A549 treated with GW870086 at 1 μM for 4 hours (cell line): ENCODE measurements at places on chromosomes 3 and 15. TPM values are rescaled to one million over a fixed set of nuclear protein-coding genes. Genes with fewer than 3 reads are reported as not detected.

The DPPA2 gene
- not detected in 5 replicates for total RNA-seq

The PLA2G4D gene
- 0.03 TPM in 1 of 5 replicates, not detected in the others for total RNA-seq

The ARIH2 gene
- total RNA-seq, result 51.7 to 59.8 TPM (median 57.3 TPM) in 5 replicates

The SERINC4 gene
- not detected in 5 replicates for total RNA-seq

The SKOR1 gene
- total RNA-seq, result 0.03 to 0.10 TPM (median 0.05 TPM) in 5 replicates

The CHRD gene
- 0.20 to 0.65 TPM (median 0.34 TPM) in 5 replicates for total RNA-seq

The KIF9 gene
- 19.0 to 24.7 TPM (median 20.5 TPM) in 5 replicates for total RNA-seq

The CCR4 gene
- 0.06 to 0.10 TPM (median 0.08 TPM) in 3 of 5 replicates, not detected in the others for total RNA-seq

The DCBLD2 gene
- total RNA-seq, result 160 to 244 TPM (median 228 TPM) in 5 replicates

The COL7A1 gene
- 138 to 185 TPM (median 169 TPM) in 5 replicates for total RNA-seq

The GNAT1 gene
- total RNA-seq, result not detected in 5 replicates

The AMIGO3 gene
- 0.52 to 1.8 TPM (median 0.64 TPM) in 5 replicates for total RNA-seq

The MESP2 gene
- total RNA-seq, result 0.30 to 0.47 TPM (median 0.41 TPM) in 5 replicates

The CLDN18 gene
- not detected in 5 replicates for total RNA-seq

The IQCH gene
- 1.1 to 2.3 TPM (median 1.3 TPM) in 5 replicates for total RNA-seq

The FBXW12 gene
- not detected in 5 replicates for total RNA-seq

The KLF15 gene
- 0.21 to 0.65 TPM (median 0.27 TPM) in 5 replicates for total RNA-seq

The ITGB5 gene
- 383 to 516 TPM (median 476 TPM) in 5 replicates for total RNA-seq

The PLD1 gene
- 6.6 to 12.1 TPM (median 10.2 TPM) in 5 replicates for total RNA-seq

The RPL39L gene
- total RNA-seq, result 44.8 to 52.1 TPM (median 49.9 TPM) in 5 replicates

The WDR93 gene
- total RNA-seq, result 0.10 to 0.19 TPM (median 0.18 TPM) in 5 replicates

The UQCC5 gene
- total RNA-seq, result 55.5 to 78.7 TPM (median 61.5 TPM) in 5 replicates

The SLC41A3 gene
- 21.2 to 26.3 TPM (median 25.0 TPM) in 5 replicates for total RNA-seq

The TMEM207 gene
- total RNA-seq, result not detected in 5 replicates

The PPP1R14D gene
- total RNA-seq, result 0.24 to 0.41 TPM in 2 of 5 replicates, not detected in the others

The ZKSCAN7 gene
- not detected in 5 replicates for total RNA-seq

The PIAS1 gene
- 13.3 to 22.5 TPM (median 19.8 TPM) in 5 replicates for total RNA-seq

The FAM227B gene
- total RNA-seq, result 0.71 to 1.2 TPM (median 0.84 TPM) in 5 replicates

The POLQ gene
- total RNA-seq, result 5.9 to 7.5 TPM (median 6.6 TPM) in 5 replicates

The SPATA12 gene
- 0.25 to 0.44 TPM (median 0.39 TPM) in 5 replicates for total RNA-seq

The ATOSA gene
- total RNA-seq, result 7.8 to 11.1 TPM (median 10.1 TPM) in 5 replicates

The CLASP2 gene
- 13.2 to 18.8 TPM (median 16.7 TPM) in 5 replicates for total RNA-seq

The CSTA gene
- 0.43 to 2.0 TPM (median 0.81 TPM) in 5 replicates for total RNA-seq

The C3orf70 gene
- 0.02 TPM in 1 of 5 replicates, not detected in the others for total RNA-seq

The TTLL13 gene
- total RNA-seq, result 0.17 to 0.51 TPM (median 0.24 TPM) in 4 of 5 replicates, not detected in the other

The SLC24A5 gene
- not detected in 5 replicates for total RNA-seq

The FANCD2OS gene
- not detected in 5 replicates for total RNA-seq

The SSR3 gene
- 160 to 210 TPM (median 200 TPM) in 5 replicates for total RNA-seq

The ACP3 gene
- total RNA-seq, result 0.03 TPM in 1 of 5 replicates, not detected in the others

The SORD gene
- 30.5 to 36.1 TPM (median 32.7 TPM) in 5 replicates for total RNA-seq

The TMEM39A gene
- 24.4 to 27.4 TPM (median 25.3 TPM) in 5 replicates for total RNA-seq

The NAA80 gene
- 6.2 to 8.9 TPM (median 6.5 TPM) in 5 replicates for total RNA-seq

The RBP2 gene
- total RNA-seq, result not detected in 5 replicates

The CPB1 gene
- not detected in 5 replicates for total RNA-seq

The ABHD17C gene
- total RNA-seq, result 29.2 to 35.8 TPM (median 34.9 TPM) in 5 replicates

The CA12 gene
- 187 to 225 TPM (median 211 TPM) in 5 replicates for total RNA-seq

The PLCD1 gene
- total RNA-seq, result 3.5 to 5.1 TPM (median 4.0 TPM) in 5 replicates

The RAB6B gene
- total RNA-seq, result 1.9 to 3.3 TPM (median 2.7 TPM) in 5 replicates

The UBE2E1 gene
- total RNA-seq, result 89.2 to 114 TPM (median 104 TPM) in 5 replicates

The SMCO1 gene
- total RNA-seq, result not detected in 5 replicates

The VIPR1 gene
- 0.31 to 0.94 TPM (median 0.65 TPM) in 5 replicates for total RNA-seq

The STRIT1 gene
- total RNA-seq, result not detected in 5 replicates

The RASGRP1 gene
- total RNA-seq, result 0.27 to 0.58 TPM (median 0.37 TPM) in 5 replicates

The CXCR6 gene
- not detected in 5 replicates for total RNA-seq

The SERPINI2 gene
- total RNA-seq, result not detected in 5 replicates

The C3orf80 gene
- total RNA-seq, result 1.3 to 1.8 TPM (median 1.4 TPM) in 5 replicates

The TRH gene
- not detected in 5 replicates for total RNA-seq
